ENCODE measurements at places on chromosomes 5 and 9.
A peak's percentile ranks its signal among the peaks of the same experiment; 100 is the strongest.

GRCh38 chr5:54304040-54304439 lies 6.3 kb downstream of the ARL15 start:
- no peak for DNase-seq

GRCh38 chr9:129289883-129290282 lies 111.8 kb upstream of the IER5L start:
- no peak for DNase-seq

- DNase-seq: no peak
These were observed 288.6 kb upstream of the C9orf72 start for GRCh38 chr9:27861887-27862286.

DNA sequence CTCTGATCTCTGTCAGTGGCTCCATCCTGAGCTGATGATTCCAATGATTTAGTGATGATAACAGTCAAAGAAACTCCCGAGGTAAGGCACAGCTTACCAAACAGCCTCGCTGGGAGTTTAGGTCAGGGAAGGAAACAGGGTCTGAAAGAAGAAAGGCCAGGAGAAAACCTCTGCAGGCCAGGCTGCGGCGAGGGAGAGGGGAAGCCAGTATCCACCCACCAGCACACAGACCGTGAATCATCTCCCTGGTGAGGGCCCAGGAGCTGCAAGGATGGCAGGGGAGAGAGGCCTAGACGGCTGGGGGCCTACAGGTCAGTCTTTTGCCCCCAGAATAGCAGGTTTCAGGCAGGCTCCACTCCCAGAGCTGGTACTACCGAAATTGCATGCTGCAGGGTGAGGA lies 590.5 kb downstream of the CCDC171 start:
- DNase-seq: no peak

DNA sequence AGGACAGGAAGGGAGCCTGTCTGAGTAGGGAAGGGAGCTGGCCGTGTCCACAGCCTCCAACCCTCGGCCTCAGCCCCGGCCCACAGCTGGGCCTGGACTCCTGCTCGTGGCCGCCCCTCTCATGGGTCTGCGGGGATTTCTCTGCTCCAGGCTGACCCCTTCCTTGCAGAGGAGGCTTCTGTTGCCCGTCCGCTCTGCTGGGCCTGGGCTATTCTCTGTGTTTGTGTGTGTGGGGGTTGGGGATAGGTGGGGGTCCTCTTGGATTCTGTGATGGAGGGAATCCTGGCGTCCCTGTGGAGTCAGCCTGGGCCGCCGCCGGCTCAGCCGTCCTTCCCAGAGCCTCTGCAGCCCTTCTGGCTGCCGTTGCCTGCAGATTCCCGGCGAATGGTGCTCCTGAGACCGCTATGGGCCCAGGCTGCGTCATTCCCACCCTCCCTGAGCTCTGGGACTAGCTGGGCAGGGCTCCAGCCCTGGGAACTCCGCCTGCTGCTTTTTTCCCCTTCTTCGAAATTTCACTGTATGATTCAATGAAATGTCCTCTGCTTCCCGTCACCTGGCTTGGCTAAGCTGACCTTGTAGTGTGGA lies 64.2 kb downstream of the FGF18 start:
- no peak for DNase-seq

GRCh38 chr9:19423163-19423562 lies 14.4 kb downstream of the ACER2 start:
- DNase-seq: no peak

DNA sequence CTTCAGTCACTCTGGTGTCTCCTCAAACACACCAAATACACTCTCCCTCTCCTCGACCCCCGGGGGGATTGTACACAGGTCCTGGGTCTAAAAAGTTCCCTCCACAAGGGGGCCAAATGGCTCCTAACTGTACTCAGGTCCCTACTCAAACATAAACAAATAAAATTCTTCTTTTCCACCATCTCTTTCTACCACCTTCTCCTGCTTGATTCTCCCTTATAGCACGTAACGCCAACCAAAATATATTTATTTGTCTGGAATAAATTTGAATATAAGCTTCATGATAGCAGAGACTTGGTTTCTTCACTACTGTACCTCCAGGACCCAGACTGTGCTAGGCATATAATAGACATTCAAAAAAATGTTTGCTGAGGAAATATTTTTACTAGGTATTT lies 21.4 kb downstream of the ZNF608 start:
- no peak for DNase-seq

DNA sequence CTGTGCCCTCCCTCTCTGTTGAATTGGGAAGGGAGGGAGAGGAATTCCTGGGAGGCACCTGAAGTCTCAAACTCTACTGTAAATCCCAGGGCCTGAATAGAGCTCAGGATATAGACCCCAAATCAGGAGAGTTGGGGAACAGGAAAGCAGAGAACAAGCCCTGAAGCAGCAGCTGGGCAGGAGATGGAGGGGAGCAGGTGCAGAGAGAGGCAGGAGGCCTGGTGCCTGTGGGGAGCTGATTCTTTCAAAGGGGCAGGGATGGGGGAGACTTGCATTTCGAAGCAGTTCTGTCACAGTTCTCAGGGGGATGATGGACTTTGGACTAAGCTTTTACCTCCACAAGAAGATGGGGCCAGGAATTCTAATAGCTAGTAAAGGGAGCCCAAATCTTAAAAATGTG lies 50.2 kb downstream of the NIM1K start:
- no peak for DNase-seq

DNA sequence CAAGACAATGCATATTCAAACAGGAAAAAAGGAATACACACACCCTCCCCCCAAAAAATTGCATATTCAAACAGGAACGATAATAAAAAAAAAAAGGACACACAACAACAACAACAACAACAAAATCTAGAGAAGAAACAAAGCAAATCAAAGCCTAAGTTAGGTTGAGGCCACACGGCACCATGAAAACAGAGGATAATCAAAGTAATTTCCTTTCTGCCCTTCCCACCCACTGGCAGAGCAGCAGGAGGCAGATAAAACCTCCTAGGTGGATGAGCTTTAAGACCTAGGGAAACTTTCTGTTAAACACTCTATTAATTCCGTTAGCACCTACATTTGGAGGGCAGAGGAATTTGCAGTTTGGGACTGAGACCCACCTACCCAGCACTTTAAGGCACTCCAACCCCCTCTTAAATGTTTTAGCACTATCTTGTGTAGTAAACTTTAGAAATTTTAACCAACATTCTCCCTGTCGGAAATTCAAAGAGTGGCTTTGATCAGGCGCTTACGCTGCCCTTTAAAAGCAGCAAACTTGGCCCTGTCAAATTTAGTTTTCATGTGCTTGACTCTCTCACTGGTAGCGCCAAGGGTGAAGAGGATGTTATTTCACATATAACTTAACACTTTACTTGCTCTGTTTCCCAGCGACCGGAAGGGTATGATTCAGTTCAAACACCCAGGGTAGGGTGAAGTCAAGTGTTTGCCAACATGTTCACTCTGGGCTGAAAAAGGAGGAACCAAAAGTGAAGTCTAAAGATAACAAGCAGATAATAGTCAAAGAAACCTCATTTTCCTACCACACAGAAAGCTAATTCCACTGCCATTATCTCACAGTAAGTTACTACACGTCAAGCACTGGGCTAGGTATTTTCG lies 9.2 kb downstream of the ENC1 start:
- DNase-seq: no peak

GRCh38 chr5:72210888-72211678 lies 103.8 kb downstream of the MAP1B start:
- no peak for DNase-seq

DNA sequence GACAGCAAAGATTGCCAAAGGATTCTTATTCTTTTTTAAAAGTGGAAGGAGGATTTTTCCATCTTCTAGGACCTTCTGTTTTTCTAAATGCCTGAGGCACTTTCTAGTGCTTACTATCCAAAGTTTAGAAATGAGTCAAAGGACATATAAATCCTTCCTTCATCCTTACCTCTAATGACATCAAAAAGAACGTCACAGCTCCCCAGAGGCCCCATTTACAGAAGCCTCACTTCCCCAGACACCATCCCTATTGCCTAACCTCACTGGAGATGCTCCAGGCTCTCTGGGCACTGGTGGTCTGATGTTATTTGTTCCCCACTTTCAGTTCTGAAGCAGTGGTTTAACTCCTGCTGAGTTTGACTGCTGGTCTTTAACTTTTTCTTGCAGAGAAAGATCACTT lies 504.3 kb downstream of the AGTPBP1 start:
- DNase-seq: no peak

DNA sequence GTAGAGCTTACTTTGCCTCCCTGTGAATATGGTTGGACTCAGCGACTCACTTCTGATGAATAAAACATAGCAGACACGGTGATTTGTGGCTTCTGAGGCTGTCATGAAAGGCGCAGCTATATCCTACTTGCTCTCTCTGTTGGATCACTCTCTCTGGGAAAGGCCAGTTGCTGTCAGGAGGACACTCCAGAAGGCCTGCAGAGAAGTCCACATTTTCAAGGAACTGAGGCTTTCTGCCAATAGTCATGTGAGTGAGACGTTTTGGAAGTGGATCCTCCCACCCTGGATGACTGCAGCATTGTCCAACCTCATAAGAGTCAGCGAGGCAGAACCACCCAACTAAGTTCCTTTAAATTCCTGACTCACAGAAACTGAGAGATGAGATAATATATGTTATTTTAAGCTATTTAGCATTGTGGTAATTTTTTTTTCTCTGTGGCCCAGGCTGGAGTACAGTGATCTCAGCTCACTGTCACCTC lies 156.0 kb upstream of the MAST4 start:
- peak; percentile 4 for DNase-seq

DNA sequence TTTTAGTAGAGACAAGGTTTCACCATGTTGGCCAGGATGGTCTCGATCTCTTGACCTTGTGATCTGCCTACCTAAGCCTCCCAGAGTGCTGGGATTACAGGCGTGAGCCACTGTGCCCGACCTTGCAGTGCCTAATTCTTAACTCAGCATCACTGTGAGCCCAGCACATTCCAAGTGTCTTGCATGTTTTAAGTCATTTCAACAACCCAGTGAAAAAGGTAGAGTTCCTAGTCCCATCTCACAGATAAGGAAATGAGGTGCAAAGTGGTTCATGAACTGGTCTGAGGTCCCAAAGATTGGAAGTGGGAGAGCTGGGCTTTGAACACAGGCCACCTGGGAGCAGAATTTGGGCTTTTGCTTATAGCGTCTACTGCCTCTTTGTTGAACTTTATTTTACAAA lies 68.0 kb downstream of the ZNF366 start:
- no peak for DNase-seq

DNA sequence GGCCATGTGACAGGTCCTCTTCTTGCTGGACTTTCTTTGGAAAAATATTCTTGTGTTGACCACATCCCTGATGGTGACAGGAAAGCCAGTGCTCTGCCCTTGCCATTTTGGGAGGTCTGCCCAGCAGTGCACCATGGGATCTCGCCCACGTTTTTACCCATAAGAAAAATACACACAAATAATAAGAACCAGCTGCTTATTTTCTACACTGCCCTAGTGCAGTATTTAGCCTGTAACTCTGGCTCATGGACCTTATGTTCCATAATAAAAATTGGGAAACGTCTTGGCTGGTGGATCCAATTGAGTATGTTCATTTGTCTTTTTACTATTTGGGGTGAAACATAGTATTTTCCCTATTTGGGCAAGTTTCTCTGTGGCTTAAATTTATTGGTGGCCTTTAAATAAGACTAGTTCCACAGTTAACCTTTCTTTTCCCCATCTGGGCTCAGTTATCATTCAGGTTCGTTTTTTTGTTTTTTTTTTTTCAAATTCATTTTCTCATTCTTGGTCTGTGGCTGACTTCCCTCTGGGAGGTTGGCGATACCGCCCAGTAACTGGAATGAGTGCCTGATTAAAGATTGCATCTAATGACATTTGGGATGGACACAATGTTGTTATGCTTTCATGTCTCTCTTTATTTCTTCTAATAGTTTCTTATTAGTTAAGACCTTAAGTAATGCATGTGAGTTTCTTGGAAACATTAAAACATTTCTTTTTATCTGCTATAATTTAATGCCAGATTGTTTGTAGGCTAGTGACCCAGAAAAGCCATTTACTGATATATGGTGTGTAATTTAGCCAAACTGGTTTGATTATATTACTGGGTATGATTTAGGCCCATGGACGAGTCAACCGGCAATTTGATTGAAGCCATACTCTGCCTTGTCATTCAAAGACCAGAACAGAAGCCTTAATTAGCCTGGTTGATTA lies 163.7 kb downstream of the FGF10 start:
- no peak for DNase-seq

DNA sequence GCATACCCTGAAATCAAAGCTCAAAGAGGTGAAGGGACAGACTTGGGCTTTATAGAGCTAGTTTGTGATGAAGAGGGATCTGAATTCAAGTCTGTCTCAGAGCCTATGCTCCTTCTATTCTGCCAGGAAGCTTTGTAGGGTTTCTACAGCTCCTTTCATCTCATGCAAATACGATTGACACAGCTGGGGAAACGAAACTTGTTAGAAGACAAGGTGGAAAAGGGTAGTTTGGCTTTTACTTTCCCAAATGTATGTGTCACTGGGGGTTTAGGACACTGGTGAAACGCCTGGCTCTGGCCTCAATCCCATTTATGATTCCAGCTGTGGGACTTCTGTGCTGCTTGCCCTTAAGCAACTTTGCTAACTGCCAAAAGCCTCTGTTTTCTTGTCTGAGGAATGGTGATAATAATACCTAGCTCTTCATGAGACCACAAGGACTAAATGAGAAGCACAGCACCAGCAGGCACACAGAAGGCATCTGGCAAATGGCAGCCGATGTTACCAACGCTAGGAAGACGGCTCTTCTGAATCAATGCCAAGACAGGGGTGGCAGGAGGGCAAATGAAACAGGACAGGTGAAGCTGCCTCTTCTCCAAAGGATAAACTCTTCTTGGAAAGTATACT lies 70.3 kb upstream of the EQTN start:
- no peak for DNase-seq

DNA sequence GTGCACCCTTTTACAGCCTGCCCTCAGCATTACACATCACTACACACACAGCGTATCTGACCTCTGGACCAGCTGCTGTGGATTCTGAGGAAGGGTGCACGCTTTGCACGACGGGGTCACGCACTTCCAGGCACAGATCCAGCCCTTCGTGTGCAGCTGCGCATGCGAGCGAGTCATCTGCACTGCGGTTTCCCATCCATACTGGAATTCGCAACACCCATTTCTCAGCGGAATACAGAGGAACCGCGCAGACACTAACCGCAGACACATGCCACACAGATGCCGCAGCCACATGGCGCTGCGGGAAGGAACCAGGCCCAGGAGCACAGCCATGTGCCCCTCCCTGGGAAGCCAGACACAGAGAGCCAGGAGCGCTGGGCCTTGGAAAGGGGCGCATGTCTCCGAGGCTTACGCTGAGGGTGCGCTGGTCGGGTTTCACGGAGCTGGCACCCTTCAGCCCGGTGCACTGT lies 43.5 kb downstream of the PNPLA7 start:
- DNase-seq: no peak

- DNase-seq: no peak
These were observed 10.4 kb upstream of the CMBL start for GRCh38 chr5:10317825-10318682.

GRCh38 chr9:126155756-126156664 lies 170.6 kb upstream of the MVB12B start:
- DNase-seq: no peak

DNA sequence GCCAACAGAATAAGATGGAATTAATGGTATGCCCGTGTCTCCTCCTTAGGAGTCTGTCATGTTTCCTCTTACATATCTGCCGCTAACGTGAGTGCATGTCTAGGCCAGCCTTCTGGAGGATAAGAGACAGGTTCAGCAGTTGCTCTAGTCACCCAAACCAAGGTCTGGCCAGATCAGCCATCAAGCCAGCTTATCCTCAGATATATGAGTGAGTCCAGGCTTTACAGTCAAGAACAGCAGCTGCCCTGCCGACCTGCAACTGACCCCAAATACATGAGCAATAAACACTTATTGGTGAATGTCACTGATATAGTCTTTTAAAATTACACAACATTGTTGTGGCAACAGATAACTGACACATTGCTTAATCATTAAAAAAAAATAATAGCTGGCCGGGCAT lies 123.5 kb downstream of the TSSK1B start:
- DNase-seq: no peak
